ENCODE measurements at places on chromosomes 2 and 18.

- DNase-seq = peak; percentile 66
Measured at GRCh38 chr2:8441986-8442385, 239.9 kb upstream of the ID2 start.

DNA sequence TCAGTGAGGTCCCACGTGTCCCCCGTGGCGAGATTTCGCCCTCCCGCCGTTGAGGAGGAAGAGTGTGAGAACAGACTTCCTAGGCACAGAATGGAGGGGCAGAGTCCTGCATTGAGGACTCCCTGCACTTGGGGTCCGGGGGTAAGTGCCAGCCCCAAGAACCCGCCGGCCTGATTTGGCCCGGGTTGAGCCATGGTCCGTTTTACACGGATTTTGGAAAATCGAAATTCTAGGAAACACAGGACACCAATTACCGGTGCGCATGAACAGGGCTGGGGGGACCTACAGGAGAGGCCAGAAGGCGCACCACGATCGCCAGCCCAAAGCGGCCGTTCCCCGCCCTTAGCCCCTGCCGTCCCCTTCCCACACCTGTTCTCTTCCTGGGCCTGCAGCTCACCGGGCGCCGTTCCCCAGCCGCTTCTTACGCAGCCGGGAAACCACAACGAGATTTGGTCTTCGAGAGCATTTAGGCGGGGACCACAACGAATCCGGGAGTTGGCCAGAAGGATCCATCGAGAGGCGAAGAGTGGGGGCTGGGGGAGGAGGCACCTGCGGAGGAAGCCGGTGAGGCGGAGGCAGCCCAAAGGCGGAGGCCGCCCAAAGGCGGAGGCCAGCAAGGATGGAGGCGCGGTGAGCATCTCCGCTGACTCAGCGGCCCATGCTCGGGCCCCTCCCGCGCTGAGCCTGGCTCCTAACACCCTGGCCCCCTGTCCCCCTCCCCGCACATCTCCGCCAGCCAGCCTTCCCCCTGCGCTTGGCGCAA lies 464 bp upstream of the TLX2 start:
- DNase-seq = no peak

DNA sequence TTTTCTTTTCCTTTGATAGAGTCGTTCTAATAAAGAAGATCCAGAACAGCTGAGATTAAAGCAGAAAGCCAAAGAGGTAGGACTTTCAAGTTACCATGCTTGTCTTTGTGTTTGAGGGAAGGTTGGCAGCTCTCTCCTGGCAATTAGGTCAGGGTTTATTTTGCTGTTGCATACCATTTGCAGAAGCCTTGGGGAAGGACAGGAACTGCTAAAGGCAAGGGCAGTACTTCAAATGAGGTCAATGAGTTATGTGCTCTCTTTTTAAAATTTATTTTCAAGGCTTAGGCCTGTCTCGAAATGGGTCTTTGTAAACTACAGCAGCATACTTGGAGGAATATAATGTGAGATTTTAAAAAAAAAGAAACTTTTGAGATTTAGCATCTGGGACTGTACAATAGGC lies 108.9 kb downstream of the TAF4B start:
- DNase-seq = no peak

DNA sequence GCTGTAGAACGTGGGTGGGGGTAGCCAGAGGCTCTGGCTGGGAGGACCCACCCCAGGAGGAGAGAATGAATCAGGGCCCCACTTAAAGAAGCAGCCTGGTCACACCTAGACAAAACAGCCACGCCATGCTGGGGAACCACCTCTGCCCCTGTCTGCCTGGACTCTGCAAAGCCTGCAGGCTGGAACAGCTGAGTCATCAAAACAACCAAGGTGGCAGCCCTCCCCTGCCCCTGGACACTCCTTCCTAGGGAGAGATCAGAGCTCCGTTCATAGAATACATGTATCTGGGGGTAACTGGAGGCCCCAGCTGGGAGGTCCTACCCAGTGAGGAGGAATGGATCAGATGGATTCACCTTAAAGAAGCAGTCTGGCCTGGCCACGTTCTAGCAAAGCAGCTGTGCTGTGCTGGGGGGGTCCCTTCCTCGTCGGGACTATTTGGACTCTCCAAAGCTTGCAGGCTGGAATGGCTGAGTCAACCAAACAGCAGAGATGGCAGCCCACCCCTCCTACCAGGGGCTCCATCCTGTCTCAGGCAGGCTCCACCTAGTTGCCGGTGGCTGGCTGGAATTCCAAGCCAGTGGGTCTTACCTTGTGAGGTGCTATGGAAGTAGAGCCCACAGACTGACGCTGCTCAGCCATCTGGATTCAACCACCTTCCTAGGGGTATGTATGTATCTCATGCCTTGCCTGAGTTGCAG lies 50.5 kb upstream of the NT5C1B start:
- DNase-seq = no peak

- no peak for DNase-seq
Measured at GRCh38 chr2:156935616-156936015, 321.9 kb upstream of the GALNT5 start.

GRCh38 chr18:46556590-46557206 lies 100.3 kb downstream of the LOXHD1 start:
- no peak for DNase-seq

DNA sequence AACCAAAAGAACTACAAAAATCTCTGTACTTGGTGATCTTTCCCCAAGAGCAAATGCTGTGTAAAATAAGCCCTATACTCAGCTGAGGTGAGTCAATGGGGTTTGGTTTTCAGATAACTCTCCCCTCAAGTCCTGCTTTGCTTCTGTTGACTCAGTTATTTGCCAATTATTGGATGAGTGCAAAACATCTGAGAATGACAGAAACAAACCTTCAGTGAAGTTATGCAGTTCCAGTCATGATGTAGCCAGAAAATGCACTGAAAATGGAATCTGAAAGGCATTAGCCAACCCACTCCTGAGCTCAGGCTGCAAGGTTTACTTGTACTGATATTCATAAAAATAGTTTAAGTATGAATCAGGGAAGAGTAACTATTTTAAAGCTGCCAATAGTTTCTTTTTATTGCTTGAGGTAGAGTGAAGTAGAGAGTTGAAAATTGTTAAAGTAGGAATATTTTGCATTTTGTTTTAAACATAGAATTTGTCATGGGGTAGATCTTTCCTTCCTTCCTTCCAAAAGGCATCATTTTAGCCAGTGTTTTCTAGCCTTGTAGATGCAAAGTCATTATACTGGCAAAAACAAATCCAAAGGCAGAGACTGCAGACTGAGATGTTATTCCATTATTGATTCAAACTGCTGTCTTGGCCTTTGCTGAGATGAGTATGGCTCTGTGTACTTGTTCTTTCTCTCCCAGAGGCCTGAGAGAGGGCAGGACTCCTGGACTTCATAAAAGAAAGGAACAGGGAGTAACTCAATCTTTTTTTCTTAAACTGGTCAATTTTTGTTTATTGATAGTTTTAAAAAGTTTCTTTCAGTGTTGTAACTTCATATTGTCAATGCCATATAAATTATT lies 215.3 kb downstream of the RND3 start:
- DNase-seq = no peak

- peak; percentile 86 for DNase-seq
Measured at GRCh38 chr2:25420820-25421237, 79.1 kb upstream of the DNMT3A start.

GRCh38 chr2:206031162-206031784 lies 54.7 kb downstream of the INO80D start:
- no peak for DNase-seq

GRCh38 chr2:219001577-219002394 lies 8.6 kb upstream of the CRYBA2 start:
- DNase-seq = no peak

- DNase-seq = peak; percentile 91
Measured at GRCh38 chr2:73985308-73986084, 786 bp downstream of the TET3 start.

- DNase-seq = no peak
Measured at GRCh38 chr2:20434588-20435294, 12.1 kb upstream of the RHOB start.

DNA sequence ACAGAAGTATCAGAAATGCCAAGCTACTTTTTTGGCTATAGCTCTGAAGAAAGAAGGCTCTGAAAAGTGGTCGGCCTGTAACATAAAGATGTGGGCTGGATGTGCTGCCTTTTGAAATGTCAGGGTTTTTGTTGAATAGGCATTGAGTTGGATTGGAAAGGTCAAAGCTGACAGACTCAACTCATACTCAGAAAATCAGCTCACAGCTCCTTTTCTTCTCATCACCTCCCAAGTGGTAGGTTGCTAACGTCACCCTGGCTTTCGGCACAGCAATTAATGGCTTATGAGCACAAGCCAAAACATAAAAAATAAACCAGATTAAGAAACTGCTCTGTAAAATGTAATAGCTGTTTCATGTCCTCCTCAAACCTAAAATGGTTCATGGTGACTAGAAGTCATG lies 68.3 kb downstream of the KCNF1 start:
- no peak for DNase-seq

DNA sequence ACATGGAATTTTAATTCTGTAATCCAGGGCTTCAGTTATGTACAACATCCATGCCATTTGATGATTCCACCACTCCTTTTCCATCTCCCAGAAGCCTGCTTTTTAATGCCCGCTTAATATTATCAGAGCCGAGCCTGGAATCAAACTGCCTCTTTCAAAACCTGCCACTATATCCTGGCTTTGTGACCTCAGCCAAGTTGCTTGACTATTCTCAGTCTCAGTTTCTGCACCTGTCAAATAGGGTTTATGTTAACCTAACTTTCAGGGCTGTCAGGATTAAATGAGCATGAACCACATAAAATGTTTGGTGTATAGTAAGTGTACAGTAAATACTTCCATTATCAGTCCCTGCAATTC lies 108.7 kb downstream of the XRCC5 start:
- no peak for DNase-seq

- no peak for DNase-seq
Measured at GRCh38 chr2:127162261-127163089, 55.5 kb upstream of the BIN1 start.

GRCh38 chr18:1053331-1054315 lies 149.0 kb downstream of the ADCYAP1 start:
- peak; percentile 6 for DNase-seq

- DNase-seq = no peak
Measured at GRCh38 chr2:223566396-223566795, 35.8 kb downstream of the SCG2 start.

DNA sequence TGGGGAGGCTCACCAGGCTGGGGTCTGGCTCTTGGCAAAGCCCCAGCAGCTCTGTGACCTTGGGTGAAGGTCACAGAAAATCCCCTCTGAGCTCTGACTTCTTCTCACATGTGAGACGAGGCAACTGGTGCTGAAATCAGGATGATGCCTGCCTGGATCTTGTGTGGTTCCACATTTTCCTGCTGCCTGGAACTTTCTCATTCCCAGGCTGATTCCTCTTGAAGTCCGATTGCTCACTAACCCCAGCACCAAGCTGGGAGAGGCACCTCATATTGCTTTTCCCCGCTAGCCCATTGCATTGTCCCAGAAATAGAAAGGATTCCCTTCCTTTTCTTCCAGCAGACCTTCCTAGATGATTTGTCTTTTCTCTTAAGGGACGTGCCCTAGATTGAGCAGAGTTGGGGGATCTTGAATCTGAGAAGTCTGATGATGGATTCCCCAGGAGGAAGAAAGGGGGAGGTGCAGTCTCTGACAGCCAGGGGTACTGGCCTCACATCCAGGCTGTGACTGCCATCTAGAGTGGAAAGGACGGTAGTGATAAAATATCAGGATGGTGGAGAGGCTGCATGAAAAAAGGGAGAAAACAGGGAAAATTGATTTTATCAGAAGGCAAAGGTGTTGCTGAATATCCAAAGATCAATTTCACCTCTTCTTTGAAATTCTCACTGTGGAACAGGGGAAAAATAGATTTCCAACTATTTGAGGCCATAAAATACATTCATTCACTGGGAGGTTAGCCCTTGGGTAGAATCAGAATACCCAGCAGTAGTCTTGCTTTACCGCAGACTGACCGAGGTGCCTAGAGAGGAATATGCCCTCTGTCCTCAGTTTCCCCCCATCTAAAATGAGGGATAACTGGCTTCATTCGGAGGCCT lies 96.3 kb downstream of the FAM210A start:
- peak; percentile 62 for DNase-seq

DNA sequence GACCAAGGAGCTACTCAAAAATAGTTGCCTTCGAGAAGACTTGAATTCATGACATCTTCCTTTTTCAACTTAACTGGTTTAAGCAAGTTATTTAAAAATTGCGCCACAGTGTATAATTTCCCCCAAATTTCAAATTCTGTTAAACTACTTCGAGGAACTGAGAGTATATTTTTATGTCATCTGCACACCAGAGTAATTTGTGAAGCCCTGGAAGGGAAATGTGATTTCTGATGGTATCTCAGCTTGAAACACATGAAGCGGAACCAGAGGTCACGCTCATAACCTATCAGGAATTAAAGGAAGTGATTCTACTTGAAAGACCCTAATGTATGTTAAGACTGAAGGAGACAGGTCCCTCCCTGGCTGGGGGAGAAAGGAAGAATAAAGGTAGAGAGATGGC lies 33.9 kb upstream of the DARS1 start:
- DNase-seq = no peak

DNA sequence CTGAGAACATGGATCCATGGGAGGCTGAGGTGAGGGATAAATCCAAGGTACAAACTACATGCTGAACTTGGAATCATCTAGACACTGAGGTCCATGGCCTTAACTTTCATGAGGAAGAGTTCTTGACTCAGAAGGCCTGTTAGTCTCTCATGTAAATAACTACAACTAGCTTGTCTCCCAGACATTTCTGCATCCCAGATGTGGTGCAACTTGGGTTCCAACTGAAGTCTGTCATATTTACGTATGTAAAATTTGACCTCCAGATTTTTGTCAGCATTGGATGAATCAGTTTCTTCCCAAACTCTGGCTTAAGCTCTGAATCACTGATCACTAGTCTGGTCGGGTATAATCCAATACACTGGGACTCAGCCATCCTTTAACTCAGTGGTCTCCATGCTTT lies 306.9 kb downstream of the PDE11A start:
- no peak for DNase-seq

DNA sequence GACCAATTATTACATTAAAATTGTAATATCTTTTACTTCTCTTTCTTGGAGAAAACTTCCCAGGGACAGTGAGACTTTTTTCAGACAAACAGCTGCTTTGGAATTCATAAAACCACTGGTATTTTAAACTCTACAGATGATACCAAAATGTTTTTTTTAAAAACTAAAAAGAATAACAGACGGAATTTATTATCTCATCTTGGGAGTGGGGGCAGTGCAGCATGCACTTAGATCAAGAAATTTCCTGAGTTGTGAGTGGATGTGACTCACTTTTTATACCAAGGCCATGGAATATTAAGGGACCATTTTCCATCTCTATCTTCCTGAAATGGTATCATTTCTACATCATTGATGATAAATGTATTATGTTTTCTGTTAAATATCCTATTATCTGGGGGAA lies 422.8 kb upstream of the HNRNPA3 start:
- no peak for DNase-seq

- DNase-seq = no peak
Measured at GRCh38 chr2:105373895-105374401, 24.9 kb downstream of the FHL2 start.

DNA sequence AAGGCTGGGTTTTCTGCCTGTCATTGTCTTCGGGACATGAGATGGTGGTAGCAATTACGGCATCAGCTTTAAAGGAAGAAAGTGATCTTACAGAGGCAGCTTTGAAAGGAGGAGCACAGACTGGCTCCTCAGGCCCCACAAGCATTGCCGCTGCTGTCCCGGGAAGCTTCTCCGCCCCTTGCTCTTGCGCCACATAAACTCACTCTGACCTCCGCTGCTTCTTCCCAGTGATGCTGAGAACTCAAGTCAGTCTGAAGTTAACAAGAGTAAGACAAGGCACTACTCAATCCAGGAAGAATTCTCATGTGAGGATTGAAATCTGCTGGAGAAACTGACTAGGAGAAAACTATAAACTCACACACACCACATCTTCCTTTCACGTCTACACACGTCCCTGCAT lies 112.4 kb upstream of the RIOK3 start:
- DNase-seq = no peak

Measured in NB4 (cell line).